Skin of body (tissue), 3 donors: ENCODE measurements at places on chromosomes 16 and 17. TPM values are rescaled to one million over a fixed set of nuclear protein-coding genes. Genes with fewer than 3 reads are reported as not detected.

DNA sequence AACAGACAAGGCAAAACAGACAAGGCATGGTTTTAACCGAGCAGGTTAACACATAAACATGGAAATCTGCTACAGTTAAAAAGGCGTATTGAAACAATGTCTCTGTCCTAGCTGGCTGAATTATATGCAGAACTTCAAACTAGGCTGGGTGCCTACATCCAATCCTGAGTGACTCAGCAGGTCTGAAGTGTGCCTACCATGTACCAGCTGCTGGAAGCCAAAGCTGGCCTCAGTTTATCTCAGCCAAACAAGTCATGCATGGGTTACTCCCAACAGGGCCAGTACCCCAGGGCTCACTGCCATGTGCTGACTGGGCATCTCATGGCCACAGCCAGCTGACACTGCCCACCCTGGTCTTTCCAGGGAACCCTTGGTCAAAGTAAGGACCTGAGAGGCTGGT, 4.0 kb downstream of the C1QBP start:
- no peak for DNase-seq

- DNase-seq, result no peak
Measured at GRCh38 chr16:19003935-19004334, 20.2 kb downstream of the TMC7 start.

DNA sequence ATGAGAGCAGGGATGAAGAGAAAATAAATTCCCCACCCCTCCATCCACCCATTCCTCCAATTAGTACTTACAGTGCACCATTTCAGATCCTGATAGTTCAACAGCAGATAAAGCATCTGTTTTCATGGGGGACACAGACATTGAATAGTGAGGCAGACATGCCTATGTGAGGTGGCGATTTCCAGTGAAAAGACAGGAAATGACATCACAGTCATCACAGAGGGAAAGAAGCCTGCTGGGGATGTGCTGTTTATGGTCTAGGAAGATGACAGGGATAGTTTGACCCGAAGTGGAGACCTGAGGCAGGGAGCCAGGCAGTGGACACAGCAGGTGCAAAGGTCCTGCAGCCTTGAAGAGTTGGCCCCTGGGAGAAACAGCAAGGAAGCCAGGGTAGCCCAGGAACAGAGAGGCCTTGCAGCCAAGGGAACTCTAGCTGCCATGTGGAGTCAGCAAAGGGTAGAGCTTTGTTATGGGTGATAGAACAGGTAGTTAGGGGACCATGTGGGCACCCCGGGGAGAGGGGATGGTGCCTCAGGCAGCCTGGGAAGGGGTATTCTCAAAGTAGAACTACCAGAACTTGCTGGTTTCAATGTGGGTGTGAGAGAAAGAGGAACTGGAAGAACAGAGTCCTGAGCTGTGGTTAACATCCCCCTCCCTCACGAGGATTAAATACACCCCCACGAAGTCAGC, 256.6 kb downstream of the CPPED1 start:
- no peak for DNase-seq

The DHRS7C gene
- total RNA-seq, result 15.9 TPM

- DNase-seq, result no peak
Measured at GRCh38 chr16:87584271-87584670, 18.0 kb upstream of the JPH3 start.

DNA sequence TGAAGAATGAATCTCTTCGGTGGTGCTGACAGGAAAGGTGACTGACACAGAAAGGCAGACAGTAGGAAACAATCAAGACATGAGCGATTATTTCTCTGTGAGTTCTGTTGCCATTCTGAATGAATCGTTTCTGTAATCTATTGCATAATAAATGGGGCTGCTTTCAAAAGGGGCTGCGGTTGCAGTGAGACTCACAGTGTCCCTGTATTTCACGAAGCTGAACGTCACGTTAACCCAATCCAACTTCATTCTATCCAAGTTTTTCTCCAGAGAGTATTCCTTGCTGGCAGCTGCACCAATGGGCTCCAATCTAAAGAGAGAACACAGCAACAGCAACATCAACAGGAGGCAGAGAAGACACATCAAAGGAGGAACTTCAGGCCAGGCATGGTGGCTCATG, 75.4 kb downstream of the DNAH3 start:
- no peak for DNase-seq

DNA sequence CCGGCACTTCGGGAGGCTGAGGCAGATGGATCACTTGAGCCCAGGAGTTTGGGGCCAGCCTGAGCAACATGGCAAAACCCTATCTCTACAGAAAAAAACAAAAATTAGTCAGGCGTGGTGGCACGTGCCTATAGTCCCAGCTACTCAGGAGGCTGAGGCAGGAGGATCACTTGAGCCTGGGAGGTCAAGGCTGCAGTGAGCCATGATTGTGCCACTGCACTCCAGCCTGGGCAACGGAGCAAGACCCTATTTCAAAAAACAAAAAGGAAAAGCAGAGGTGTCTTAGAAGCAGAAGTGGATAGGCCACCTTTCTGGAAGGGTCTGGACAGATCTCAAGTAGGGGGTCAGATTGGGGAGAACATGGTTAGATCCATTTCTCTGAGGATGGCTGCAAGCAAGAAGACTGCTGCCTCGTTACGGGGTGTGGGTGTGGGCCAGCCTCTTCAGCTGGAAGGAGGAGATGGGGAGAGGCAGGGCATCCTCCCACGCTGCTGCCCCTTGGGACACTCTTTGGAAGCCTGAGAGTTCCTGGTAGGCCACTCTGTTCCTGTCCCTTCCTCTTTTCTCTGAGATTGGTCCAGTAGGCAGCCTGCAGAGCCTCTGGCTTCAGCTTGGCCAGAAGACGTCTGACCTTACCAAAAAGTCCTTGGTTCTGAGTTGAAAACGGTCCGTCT, 208.0 kb downstream of the MSI2 start:
- DNase-seq, result no peak

DNA sequence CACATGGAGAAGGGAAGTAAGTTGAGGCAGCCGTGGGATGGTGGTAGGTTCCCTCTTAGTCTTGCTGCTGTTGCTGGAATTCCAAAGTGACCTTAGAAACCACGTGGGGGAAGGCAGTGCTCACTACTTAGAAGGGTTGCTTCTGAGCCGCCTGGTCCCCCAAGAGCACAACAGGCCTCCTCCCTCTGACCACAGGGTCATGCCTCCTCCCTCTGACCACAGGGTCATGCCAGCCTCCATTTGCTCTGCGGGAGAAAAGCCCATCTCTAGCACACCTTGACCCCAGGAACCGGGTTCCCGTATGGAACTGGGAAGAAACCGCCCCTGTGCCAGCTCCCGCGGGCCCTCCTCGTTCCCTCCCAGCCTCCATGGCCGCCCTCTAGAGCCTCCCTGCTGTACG, 13.4 kb upstream of the ZFPM1 start:
- no peak for DNase-seq

The CTRB1 gene
- not detected for total RNA-seq

GRCh38 chr16:29737713-29738112, 8.1 kb downstream of the C16orf54 start:
- DNase-seq, result no peak

The TMEM114 gene
- not detected for total RNA-seq

The ACAP1 gene
- 4.7 TPM for total RNA-seq

The KRT15 gene
- 348 TPM for total RNA-seq

The GUCY2D gene
- total RNA-seq, result 0.39 TPM

GRCh38 chr17:3988297-3989040, 24.2 kb upstream of the ATP2A3 start:
- peak; percentile 3 for DNase-seq

The MMP2 gene
- 228 TPM for total RNA-seq

The ABCA3 gene
- total RNA-seq, result 3.5 TPM

GRCh38 chr16:66979011-66979717, 9.2 kb upstream of the CES4A start:
- no peak for DNase-seq

The SRL gene
- total RNA-seq, result 27.8 TPM

- DNase-seq, result no peak
Measured at GRCh38 chr16:49899991-49900695, 44.2 kb upstream of the ZNF423 start.
